ENCODE measurements at places on chromosomes 6 and 20.

DNA sequence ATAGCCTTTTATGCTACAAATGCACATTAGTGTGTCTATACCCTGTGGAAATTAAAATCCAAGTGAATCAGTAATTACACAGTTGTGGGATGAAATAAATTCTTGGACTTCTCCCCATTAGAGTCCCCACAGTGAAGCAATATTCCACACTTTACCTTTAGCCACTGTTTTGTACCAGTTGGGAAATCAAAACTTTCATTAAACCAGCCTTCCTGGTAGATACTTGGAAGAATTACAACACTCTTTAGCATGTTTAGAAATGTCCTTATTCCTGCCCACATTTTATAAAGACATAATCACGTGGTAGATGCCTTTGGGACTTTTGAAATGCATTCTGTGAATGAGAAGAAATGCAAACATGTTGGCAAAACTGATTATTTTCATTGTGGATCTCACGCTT lies 49.0 kb upstream of the ANKEF1 start:
- DNase-seq = no peak

- DNase-seq = no peak
Measured at GRCh38 chr20:21157006-21157405, 31.1 kb downstream of the KIZ start.

DNA sequence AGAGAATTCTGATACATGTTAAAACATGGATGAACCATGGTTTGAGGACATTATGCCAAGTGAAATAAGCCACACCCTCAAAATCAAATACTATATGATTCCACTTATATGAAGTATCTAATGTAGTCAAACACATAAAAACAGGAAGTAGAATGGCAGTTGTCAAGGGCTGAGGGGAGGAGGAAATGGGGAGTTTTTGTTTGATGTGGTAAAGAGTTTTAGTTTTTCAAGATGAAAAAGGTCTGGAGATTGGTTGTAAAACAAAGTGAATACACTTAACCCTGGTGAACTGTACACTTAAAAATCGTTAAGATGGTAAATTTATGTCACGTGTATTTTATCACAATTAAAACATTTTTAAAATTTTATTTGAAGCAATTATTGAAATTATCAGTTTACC lies 127.4 kb upstream of the GRIK2 start:
- DNase-seq = no peak

DNA sequence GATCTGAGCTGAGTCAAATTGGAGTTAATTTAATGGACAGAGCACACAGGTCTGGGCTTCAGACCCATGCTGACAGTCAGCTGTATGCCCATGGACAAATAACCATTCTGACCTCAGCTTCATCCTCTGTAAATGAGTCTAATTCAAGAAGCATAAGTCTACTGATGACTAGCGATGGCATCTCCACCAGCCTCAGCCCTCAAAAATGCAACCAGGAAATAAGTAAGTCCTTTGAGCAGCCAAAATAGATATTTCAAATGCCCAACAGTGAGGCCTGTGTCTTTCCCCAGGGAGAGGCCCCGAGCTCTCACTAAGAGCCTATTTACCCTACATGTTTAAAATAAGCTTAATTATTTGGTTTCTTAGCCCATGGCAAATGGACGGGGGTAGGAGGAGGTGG lies 114.2 kb upstream of the MTHFD1L start:
- DNase-seq = no peak

- DNase-seq = no peak
Measured at GRCh38 chr20:22523499-22524392, 60.6 kb downstream of the FOXA2 start.

DNA sequence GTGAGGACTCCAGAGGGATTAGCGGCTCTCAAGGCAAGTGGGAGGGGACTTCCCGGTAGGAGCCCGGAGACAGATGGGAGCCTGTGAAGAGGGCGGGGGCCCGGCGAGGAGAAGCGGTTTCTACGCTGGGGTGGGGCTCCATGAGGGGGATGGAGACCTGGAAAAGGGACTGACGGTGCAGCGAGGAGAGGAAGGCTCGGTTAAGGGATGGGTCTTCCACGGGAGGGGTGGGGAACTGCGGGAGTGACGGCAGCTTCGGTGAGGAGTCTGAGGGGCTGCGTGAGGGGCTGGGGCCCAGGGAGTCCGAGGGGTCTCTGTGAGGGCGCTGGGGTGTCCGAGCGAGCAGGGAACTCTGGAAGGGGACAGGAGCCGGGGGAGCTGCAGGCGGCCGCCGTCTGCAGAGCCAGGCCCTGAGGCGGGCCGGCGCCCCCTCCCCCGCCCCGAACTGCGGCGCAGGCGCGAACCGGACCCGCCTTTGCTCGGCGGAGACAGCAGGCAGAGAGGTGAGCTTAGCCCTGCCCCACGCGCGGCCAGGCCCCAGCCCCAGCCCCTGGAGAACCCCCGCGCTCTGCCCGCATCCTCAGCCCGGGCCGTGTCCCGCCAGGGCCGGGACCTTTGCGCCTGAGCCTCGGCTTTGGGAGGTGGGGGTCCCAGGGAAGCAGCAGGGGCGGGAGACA lies at the start of gene NRSN2:
Gene NRSN2 (plus strand): TSS at position 472 of the 677 bp plus-strand sequence. CDS start 2,533 bp downstream, outside the sequence.
- no peak for DNase-seq

GRCh38 chr6:43455531-43456428 lies at the start of gene DLK2:
DLK2 (minus strand) TSS chr6:43455548; CDS start chr6:43454825, 723 bp downstream.
- peak; percentile 33 for DNase-seq

DNA sequence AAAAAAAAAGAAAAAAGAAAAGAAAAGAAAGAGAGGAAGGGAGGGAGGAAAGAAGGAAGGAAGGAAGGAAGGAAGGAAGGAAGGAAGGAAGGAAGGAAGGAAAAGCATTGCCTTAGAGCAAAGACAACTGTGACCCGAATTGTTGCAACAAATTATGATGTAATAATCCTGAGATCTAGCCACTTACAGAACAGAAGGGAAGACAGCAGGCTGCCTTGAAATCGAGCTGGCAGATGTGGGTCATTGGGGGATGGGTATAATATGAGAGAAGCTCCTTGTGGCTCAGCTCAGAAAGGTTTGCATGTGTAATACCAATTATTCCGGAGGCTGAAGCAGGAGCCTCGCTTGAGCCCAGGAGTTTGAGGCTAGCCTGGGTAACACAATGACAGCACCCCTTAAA lies 208.1 kb upstream of the PROKR2 start:
- DNase-seq = no peak

GRCh38 chr20:760751-761417 lies 7.4 kb downstream of the SLC52A3 start:
- no peak for DNase-seq

DNA sequence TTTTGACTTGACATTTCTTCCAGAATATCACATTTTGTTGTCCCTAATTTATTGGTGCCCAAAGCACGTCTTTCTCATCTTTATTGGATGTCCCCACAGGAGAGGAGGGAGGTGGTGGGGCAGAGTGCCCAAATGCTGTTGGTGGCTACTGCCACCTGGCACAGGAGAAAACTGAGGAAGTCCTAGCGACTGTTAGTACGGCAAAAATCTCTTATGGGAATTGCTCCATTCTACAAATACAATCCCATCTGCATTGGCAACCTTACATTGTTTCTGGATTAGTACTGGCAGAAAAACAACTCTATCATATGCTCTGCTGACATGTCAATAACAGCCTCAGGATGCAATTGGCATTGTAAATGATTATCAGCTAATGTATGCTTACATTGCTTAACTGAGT lies 235.4 kb upstream of the IRAK1BP1 start:
- no peak for DNase-seq

DNA sequence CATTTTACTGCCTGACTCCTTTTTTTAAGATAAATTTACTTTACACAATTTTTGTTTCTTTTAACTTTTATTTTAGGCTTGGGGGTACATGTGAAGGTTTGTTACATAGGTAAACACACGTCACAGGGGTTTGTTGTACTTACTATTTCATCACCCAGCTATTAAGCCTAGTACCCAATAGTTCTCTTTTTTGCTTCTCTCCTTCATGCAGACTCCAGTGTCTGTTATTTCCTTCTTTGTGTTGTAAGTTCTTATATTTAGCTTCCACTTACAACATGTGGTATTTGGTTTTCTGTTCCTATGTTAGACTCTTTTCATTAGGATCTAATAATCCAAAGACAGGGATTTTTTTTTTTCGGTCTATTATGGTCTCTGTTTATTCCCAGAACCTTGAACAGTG lies 83.5 kb upstream of the CCN6 start:
- no peak for DNase-seq

GRCh38 chr20:35617397-35618262 lies 2.0 kb downstream of the SPAG4 start:
- DNase-seq = no peak

DNA sequence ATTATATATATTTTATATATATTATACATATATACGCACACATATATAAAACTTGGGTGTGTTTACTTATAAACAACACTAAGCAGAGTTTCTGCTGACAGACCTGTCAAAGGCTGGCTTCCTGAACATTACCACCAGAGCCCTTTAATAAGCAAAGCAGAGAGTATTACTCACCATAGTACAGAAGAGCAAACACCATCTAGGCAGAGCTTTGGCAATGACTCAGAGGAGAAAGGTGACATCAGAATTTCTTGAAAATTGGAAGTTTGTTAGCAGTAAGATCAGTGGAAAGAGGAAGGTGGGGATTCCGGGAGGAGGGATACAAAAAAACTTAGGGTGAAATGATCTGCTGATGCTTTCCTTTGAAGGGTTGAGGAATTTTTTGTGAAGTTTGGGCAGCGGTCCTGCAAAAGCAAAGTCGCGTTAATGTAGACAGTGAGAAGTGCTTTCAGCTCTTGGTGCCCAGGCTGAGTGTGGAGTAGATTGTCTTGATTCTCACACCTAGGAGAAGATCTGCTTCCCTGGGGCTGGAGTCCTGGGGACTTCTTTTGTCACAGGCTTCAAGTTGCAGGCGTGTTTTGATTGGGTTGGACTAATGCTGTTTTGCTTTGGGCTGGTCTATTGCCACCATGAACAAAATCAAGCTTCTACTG lies 109.6 kb upstream of the BACH2 start:
- DNase-seq = no peak

DNA sequence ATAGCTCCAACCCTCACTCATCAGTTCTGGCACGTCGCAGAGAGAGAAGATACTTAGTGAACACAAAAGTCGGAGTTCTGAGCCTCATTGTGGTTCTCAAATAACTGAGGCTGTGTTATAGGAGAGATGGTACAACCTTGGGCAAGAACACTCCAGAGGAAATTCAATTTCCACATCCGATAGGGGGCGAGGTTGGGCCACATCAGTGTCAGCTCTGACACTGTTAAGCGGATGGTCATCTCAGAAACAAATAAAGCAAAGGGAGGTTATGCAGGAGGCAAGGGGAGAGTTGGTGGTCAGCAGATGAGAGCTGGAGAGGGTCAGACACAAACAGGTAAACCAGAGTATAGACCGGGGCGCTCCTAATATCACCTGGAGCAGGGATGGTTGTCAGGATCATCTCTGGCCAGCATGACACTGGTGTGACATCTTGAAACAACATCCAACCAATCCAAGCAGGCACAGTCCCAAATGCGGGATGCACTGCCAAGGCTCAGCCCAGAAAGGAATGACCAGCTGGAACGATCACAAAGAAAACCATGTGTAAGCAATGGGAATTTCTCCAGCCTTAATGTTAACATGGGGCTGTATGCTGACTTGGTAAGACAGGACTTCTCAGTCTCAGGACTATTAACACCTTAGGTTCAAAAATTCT lies 331.8 kb downstream of the HACE1 start:
- DNase-seq = no peak

GRCh38 chr6:1983850-1984249 lies 261.6 kb downstream of the GMDS start:
- DNase-seq = no peak

- DNase-seq = no peak
Measured at GRCh38 chr6:156701966-156702365, 75.2 kb upstream of the ARID1B start.

- no peak for DNase-seq
Measured at GRCh38 chr6:168625602-168626001, 184.6 kb downstream of the SMOC2 start.

- no peak for DNase-seq
Measured at GRCh38 chr20:39897058-39897457, 792.0 kb downstream of the MAFB start.

- no peak for DNase-seq
Measured at GRCh38 chr6:11380969-11381744, 148.7 kb upstream of the NEDD9 start.

- DNase-seq = no peak
Measured at GRCh38 chr20:40370800-40371199, 318.2 kb downstream of the MAFB start.

GRCh38 chr6:81242624-81243023 lies 509.9 kb downstream of the TENT5A start:
- DNase-seq = no peak

DNA sequence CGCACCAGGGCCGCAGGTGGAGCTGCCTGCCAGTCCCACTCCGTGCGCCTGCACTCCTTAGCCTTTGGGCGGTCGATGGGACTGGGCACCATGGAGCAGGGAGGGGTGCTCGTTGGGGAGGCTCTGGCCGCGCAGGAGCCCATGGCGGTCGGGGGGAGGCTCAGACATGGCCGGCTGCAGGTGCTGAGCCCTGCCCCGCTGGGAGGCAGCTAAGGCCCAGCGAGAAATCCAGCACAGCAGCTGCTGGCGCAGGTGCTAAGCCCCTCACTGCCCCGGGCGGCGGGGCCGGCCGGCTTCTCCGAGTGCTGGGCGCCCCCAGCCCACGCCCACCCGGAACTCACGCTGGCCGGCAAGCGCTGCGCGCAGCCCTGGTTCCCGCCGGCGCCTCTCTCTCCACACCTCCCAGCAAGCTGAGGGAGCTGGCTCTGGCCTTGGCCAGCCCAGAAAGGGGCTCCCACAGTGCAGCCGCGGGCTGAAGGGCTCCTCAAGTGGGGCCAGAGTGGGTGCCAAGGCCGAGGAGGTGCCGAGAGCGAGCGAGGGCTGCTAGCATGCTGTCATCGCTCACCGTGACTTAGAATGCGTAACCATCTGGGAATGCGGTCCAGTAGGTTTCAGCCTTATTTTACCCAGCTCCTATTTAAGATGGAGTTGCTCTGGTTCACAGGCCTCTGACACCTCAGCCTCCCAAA lies 77.3 kb downstream of the C6orf52 start:
- DNase-seq = no peak

DNA sequence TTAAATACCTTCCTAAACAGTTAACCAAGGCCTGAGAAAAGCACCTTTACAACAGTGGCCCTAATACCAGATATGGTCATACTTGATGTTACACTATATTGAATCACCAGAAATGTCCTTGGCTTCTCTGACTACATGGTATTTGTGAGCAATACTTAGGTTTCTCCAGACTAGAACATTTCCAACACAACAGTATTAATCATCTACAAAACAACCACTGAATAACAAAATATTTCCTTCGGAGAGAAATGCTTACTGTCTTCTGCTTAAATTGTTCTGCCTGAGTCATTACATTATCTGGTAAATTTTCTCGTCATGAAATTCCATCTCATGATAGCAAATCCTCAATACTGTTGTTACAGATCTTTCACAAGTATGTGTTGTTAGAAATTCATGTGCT lies 252.9 kb upstream of the RUNX2 start:
- no peak for DNase-seq
